ENCODE measurements at places on chromosomes 6 and 20.

- DNase-seq = no peak
These were observed 27.1 kb downstream of the SAMHD1 start for GRCh38 chr20:36924167-36925045.

DNA sequence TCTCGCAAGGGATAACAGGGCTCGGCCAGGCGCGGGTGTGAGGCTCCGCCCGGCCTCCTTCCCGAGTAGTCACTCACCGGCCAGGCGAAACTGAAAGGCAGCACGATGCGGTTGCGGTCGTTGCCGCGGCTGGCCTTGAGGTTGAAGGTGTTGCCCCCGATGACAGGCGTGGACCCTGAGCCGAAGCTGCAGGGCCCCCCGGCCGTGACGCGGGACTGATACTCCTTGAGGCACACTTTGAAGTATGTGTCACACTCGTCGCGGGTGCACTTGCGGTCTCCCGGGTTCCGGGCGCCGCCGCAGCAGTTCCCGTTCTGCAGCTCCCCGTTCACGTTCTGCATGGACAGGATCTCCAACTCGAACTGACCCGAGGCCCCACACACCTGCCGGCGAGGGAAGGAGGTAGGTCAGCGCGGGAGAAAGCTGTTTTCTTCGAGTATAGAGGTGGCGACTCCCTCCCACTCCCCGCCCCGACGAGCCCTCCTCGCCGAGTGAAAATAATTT is 1.1 kb downstream of the JAG1 start:
- DNase-seq = peak; percentile 82

GRCh38 chr20:46651091-46651962 is at the start of gene SLC13A3:
SLC13A3 (minus strand) TSS chr20:46651459; CDS start chr20:46651421, 38 bp downstream.
- DNase-seq = no peak

GRCh38 chr6:113050979-113051378 is 703.8 kb downstream of the RFPL4B start:
- DNase-seq = no peak

GRCh38 chr20:10007747-10008146 is 27.0 kb upstream of the ANKEF1 start:
- DNase-seq = no peak

DNA sequence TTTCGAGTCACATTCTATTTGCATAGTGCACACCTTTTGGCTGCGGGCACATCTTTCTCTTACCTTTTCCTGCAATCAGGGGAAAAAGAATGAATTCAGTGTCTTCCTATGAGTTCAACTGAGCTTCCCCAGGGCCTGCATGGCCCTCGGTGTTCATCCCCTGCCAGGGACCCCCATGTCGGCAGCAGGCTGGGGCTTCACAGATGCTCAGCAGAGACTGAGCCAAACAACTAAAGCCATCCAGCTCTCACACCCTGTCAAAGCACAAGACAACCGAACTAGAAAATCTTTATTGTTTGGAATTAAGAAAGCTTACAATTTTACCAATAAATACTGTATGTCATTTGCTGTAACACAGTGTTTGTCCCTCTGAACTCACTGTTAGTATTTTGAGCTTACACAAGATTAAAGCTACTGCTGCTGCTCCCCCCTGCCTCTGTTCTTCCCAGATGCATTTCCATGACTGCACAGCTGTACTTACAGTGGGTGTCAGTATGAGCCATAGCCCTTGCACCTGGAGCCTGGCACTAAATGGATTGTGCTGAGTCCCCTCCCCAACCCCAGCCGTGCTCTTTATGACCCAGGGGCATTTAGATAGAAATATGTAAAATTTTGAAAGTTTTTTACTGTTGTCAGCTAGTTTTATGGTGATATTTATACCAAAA is 205.8 kb downstream of the TMEM242 start:
- DNase-seq = no peak

- no peak for DNase-seq
These were observed 2.0 kb downstream of the TRAM2 start for GRCh38 chr6:52574709-52575501.

- DNase-seq = no peak
These were observed 44.3 kb downstream of the PHACTR1 start for GRCh38 chr6:12760911-12761310.

GRCh38 chr20:35171753-35172433 is at the start of gene PROCR:
PROCR (plus strand) TSS chr20:35172072; CDS start chr20:35172155, 83 bp downstream.
- peak; percentile 92 for DNase-seq

- DNase-seq = no peak
These were observed 92.4 kb downstream of the NCR2 start for GRCh38 chr6:41427642-41428335.

- DNase-seq = no peak
These were observed 374.9 kb upstream of the IRAK1BP1 start for GRCh38 chr6:78492351-78493017.

DNA sequence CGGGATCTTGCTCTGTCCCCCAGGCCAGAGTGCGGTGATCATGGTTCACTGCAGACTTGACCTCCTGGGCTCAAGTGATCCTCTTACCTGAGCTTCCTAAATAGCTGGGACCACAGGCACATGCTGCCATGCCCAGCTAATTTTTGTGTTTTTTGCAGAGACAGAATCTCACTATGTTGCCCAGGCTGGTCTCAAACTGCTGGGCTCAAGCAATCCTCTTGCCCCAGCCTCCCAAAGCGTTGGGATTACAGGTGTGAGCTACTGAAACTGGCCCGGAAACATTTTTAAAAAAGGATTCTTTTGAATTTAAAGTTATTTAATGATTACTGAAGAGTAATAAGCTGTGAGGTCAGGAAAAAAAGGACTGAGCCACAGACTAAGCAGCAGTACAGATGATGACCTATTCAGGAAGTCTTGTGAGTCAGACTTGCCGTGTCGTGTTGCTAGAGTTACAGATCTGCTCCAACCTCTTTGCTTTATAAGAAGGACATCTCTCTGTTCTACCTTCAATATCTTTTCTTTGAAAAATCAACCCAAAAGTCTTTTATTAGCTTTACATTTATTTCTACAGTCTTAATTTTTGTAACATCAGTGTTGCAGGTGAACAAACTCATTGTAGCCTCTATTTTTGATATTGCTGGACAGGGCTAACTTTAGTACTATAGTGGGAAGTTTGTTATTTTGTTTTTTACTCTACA is 108.7 kb downstream of the NCOA3 start:
- no peak for DNase-seq

GRCh38 chr6:125546841-125547251 is 202.6 kb upstream of the HEY2 start:
- no peak for DNase-seq

- no peak for DNase-seq
These were observed 71.7 kb downstream of the RCAN2 start for GRCh38 chr6:46419576-46420002.

- no peak for DNase-seq
These were observed 30.6 kb downstream of the ELMO2 start for GRCh38 chr20:46375771-46376170.

- DNase-seq = no peak
These were observed 119.2 kb upstream of the CCN2 start for GRCh38 chr6:132070356-132070755.

GRCh38 chr6:34011264-34011663 is 134.6 kb downstream of the GRM4 start:
- no peak for DNase-seq

- DNase-seq = no peak
These were observed 32.8 kb upstream of the CEP85L start for GRCh38 chr6:118683881-118684872.

- DNase-seq = peak; percentile 93
These were observed at the start of gene RGL2 for GRCh38 chr6:33298773-33299236. RGL2 (minus strand) TSS chr6:33298942; CDS start chr6:33298610, 332 bp downstream.

DNA sequence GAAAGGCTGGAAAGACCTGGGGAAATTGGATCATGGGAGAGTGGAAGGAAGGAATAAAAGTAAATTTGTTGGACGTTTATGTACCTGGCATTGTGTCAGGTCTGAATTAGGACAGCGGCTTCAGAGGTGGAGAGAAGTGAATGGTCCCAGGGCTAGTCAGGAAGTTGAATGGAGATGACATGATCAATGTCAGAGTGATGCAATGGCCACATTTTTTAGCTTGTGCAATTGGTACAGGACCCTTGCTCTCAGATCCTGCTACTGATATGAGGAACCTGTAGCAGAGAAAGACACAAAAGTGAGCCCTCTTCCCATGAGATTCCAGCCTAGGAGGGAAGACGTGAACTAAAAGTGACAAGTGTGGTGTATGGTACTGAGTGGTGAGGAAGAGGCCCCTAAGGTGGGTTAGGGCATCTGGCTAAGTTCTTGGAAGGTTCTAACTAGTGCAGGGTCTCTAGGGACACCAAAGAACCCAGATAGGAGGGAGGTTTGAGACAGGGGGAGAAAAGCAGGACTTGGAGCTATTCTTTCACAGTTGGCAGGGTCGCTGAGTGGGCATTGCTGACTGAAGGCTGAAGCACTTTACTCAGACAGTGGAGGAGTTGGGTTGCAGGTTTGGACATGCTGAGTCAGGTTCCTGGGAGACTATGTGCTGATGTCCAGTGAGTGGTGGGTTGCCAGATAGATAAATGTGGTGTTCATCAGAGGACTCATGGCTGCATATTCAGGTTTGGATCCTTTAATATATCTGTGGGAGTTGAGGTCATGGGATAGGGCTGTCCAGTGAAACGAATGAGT is 266.1 kb upstream of the RNF24 start:
- no peak for DNase-seq

DNA sequence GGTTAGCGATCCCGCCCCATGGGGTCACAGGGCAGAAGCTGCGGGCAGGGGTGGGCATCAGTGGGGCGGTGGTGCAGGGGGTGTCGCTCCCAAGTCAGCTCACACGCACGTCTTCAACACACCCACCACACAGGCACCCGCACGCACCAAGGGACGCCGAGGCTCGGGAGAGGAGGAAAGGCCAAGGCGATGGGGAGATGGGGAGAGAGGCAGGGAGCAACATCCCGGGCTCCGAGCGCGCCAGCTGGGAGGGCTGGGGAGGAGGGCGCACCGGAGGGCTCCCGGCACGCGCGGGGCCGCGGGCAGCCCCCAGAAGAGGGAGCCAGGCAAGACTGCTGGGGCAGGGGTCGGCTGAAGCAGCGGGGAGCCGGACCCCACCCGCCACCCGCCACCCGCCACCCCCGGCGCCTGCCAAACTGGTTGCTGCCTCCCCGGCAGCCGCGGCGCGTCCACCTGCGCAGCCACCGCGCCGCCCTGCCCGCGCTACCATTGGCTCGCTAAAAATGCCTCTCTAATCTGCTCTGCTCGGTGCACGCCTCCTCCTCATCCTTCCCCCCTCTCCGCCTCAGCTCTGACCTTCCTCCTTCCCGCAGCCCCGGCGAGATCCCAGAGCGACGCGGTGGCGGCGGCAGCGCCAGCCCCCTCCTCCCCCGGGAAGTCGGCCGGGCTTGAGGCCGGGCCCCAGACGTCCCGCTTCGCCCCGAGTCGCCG is at the start of gene PACSIN1:
Gene PACSIN1, plus strand, starts transcription at position 546 of the 711 bp plus-strand sequence. CDS start 60,230 bp downstream, outside the sequence.
- DNase-seq = no peak

DNA sequence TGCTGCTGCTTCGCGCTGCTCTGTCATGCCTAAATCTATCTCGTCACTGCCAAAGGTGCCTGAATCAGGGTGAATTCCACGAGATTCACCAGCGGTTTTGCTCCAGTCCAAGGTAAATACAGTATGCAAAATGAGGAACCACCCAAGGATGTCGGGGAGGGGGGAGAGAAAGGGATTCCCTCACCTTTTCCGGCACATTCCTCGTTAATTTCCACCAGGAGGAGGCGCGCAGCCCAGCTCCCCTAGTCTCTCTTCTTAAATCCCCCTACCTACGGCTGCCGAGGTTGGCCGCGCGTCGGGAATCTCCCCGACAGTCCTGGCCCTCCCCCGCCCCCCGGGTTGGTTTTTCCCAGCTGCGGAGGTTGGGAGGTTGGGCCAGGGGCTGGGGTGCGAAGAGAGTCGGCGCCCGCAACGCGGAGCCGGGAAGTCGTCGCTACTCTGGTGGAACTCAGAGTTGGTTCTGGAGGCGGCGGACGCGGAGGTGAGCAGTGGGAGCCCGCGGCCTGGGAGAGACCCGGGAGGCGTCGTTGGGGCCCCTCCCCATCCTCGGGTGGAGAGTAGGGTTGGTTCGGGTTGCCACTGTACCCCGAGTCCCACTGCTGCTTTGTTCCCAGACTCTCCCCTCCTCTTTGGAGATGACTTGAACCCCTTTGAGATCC is at the start of gene TPBG:
Gene TPBG, plus strand, starts transcription at position 390 of the 659 bp plus-strand sequence. CDS start 1,145 bp downstream, outside the sequence.
- DNase-seq = peak; percentile 83

DNA sequence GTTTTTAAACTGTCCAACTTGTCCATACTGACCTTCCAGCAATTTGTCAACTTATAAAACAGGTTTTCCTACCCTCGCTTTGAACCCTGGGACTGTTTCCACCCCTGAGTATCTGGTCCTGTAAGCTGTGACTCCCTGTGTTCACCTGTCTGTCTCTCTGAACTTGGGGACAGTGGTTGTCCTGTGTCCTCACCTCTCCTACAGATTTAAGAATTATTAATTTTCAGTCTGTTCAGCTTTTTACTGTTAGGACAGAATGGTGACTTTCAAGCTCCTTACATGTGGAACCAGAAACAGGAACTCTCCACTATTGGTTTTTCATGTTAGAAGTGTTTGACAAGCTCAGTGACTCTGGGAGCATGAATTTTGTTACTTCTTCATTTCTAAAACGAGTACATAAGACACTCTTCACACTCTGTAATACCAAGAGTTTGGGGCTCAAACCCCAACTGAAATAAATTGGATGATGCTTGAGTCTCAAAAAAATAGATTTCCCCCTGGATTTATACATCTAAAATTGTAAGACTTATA is 713.9 kb downstream of the COL12A1 start:
- DNase-seq = no peak

DNA sequence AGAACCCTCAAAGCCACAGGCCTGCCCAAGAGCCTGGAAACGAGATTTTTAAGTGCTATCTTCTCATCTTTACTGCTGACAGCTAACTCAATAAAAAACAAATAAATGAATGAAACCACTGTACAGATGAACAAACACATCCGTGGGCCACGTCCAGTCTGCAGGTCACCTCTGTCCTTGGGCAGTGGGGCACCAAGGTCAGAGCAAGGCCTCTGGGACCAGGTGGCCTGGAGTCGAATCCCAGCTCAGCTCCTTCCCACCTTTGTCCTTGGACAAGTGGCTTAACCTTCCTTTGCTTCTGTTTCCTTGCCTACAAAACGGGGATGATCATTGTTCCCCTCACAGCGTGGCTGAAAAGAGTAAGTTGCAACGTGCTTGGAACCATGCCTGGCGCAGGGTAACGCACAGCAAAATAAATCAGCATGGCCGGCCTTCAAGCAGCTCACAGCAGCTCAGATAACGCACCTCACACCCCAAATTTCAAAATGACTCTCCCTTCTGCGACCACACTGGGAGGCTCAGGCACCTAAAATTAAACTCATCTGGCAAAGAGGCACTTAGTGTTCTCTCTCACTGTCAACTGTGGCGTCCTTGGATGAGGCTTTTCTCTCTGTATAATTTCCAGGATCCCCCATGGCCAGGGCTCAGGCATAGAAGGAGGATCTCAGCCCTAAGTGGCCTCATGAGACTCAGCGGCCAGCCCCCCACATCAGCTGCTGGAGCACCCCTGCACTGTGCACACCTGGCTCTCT is 35.7 kb downstream of the RRBP1 start:
- DNase-seq = peak; percentile 40

Measured in suprapubic skin (tissue), 4 donors.